ENCODE measurements at places on chromosomes 13 and 19.

DNA sequence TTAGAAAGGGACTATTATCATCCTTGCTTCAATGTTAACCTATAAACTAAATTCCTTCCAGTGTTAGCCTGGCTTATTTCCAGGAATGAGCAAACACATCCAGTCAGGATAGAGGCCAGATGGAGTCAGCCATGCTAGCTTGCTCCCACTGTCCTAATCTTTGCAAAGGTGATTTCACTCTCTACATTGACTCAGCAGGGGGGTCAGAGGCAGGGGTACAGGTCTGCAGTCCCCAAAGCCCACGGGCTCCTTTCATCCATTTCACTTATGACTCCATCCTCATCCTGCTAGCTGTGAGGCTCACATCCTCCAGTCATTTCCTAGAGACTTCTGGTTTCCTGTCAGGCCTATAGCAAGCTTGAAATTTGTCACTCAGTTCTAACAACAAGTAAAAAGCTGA lies 63.4 kb upstream of the CEACAM8 start:
- DNase-seq: no peak

- DNase-seq: no peak
These were observed 15.5 kb downstream of the SMARCA4 start for GRCh38 chr19:10976131-10976892.

- DNase-seq: no peak
These were observed 14.1 kb upstream of the SPACA7 start for GRCh38 chr13:112362021-112362420.

DNA sequence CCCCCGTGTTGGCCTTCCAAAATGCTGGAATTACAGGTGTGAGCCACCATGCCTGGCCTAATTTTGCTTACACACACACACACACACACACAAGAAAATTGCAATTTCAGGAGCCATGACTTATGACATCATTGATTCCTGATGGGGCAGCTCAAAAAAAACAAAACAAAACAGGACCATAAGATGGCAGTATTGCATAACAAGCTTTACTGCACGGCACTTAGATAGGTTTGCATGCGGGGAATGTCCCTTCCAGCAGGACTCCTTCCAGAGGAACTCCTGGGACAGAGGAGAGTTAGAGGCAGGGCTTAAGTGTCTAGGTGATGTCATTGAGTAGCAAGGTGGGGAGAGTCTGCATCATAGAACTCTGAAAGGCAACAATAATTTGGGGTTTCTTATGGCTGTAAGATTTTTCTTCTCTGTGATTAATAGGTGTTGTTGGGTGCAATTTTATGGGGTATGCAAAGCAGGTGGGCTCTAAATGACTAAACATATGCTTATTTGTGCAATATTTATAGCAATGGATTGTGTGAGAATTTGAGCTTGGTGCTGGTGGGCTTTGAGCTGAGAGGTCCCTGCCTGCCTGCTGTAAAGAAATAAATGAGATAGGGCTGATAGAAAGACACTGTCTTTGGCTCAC lies 9.0 kb upstream of the ACSBG2 start:
- peak; percentile 51 for DNase-seq

GRCh38 chr13:48710160-48710559 lies 56.4 kb downstream of the CYSLTR2 start:
- DNase-seq: no peak

GRCh38 chr19:41965106-41965505 lies 6.0 kb upstream of the RABAC1 start:
- no peak for DNase-seq

- DNase-seq: no peak
These were observed 139.0 kb downstream of the FLT1 start for GRCh38 chr13:28355822-28356371.

Data from NCI-H510A treated with DMSO at 0.1 percent for 48 hours (cell line).